ENCODE measurements at places on chromosomes 6 and 20.

- no peak for DNase-seq
These were observed 199.2 kb downstream of the ALDH8A1 start for GRCh38 chr6:134750669-134751068.

- no peak for DNase-seq
These were observed 43.6 kb upstream of the ZBP1 start for GRCh38 chr20:57663681-57664451.

DNA sequence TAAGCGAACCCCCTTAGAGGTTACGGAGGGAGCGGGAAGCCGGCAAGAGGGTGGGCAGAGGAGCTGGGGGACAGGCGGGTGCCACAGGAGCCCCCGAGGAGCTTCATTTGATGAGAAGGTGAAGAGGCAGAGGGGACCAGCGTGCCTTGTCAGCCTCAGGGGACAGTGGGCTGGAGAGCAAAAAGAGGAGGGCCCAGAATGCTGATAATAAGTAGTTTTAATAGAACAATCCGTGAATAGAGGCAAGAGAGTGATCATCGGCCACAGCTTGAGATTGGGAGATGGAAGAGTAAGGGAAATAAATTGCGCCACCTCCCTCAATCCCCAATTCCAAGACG lies 1.3 kb downstream of the COL19A1 start:
- DNase-seq = no peak

- no peak for DNase-seq
These were observed 54.6 kb upstream of the MYO6 start for GRCh38 chr6:75694406-75694805.

GRCh38 chr6:98516206-98516605 lies 318.2 kb upstream of the POU3F2 start:
- DNase-seq = no peak

- no peak for DNase-seq
These were observed 240.5 kb upstream of the MAN1A1 start for GRCh38 chr6:119590066-119590465.

DNA sequence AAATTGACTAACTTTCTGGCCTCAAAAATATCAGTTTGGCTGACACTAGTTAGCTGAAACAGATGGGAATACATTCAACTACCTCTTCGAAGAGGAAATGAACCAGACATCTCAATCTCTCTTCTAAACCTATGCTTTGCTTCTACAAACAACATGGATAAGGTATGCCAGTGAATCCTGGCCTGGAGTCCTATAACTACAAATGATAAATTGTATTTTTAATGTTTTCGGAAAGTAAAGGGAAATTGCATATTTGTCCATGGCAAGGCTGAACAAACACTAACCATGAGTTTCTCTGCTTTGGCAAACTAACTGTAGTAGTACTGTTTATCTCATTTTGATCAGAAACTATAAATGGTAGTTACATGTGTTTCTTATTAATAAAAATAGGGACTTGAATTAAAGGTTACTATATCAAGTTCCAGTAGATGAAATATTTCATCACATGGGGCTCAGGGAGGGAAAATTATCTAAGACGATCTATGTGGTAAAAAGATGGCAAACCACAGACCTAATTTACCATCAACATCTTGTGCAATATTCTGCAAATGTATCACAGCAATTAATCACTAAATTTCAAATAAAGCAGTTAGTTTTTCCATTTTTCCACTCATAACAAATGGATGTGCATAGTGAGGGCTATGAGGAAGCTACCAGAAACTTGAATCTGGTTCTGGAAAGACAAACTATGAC lies 76.8 kb downstream of the COL12A1 start:
- no peak for DNase-seq

- DNase-seq = no peak
These were observed 3.5 kb downstream of the MMP24OS start for GRCh38 chr20:35274172-35275092.

DNA sequence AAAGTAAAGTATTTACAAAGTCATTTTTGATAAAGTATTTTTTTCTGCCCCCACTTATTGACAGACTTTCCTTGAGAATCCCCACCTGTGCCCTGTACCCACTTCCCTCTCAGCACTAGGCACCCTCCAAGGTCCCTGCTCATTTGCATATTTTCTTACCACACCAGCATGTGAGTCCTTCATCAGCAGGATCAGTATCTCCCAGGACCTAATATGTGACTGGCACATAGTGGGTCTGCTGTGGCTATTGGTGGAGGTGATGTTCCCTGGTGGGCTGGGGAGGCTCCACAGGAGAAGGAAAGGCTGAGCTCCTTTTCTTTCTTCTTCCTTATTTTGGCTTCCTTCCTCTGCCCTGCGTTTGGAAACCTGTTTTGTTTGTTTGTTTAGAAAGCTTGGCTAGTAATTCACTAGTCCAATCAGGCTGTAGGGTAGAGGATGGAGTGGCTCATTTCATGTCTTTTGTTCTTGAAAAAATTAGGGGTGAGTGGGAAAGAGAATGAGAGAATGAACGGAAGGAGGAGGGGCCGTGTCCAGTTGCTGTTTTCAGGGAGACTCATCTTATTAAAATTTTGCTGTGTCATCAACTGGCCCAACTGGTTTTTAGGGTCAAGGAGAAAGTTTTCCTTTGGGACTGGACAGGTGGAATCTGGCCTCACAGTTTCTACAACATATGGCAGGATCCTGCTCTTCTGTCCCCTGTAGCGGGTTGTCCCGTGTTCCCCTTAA lies 2.8 kb upstream of the RNF24 start:
- no peak for DNase-seq

DNA sequence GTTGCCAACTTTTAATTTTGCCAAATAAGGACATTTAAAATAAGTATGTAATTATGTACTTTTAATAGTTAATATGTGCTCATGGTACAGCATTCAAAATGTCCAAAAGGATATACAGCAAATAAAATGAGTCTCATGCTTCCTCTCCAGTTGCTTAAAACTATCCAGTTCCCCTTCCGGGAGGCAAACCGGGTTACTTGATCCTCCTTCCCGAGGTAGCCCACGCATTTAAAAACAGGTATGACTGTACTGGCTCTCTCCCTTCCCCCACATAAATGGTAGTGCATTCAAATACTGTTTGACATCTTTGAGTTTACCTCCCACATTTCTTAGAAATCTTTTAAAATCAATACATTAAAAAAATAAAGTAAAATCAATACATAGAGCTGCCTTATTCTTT lies 66.4 kb downstream of the PHF20 start:
- no peak for DNase-seq

GRCh38 chr6:112215488-112216284 lies 38.7 kb downstream of the LAMA4 start:
- no peak for DNase-seq

- DNase-seq = no peak
These were observed 191.8 kb upstream of the RREB1 start for GRCh38 chr6:6915813-6916547.

DNA sequence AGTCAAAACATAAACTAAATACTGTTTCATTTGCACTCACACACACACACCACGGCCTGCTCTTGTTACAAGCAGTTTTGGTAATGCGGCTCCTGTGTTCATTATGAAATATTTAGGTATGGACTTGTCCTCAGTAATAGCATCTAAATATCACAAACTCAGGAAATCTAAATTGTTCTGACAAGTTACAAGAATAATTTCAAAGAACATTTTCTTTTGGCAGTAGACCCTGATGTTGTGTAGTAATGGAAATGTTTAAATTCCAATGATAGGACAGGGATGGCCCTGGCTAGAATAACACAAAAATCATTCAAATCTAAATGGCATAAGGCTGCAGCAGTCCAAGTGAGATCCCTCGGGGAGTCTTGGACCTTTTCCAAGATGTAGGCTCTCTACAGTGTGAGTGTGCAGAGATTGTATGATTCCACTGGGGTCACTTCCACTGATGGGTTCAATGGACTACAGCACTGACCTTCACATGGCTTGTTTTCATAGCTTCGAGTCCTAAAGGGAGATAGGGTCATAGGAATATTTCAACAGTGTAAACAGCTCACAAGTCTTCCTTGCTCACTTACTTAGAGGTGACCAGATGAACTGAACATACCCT lies 210.6 kb upstream of the PLCB4 start:
- no peak for DNase-seq

DNA sequence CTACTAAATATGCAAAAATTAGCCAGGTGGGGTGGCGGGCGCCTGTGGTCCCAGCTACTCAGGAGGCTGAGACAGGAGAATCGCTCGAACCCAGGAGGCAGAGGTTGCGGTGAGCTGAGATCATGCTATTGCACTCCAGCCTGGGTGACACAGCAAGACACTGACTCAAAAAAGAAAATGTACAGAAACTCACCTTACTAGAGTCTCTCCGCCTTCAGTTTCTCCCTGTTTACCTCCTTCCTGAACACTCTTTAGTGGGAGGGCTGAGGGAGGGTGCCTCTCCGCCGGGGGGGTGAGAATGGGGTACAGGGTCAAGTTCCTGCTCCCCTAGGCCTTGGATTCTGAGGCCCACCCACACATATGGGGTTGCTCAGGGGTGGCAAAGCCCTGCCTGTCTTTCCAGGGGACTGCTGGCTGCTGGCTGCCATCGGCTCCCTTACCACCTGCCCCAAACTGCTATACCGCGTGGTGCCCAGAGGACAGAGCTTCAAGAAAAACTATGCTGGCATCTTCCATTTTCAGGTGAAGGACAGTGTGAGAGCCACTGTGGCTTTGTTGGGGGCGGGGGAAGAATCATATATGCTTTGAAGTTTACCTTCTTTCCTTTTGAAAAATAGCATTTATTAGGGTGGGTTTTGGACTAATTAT lies 13.4 kb downstream of the CAPN11 start:
- DNase-seq = no peak

- DNase-seq = no peak
These were observed 545 bp downstream of the FNDC1 start for GRCh38 chr6:159169557-159170332.

DNA sequence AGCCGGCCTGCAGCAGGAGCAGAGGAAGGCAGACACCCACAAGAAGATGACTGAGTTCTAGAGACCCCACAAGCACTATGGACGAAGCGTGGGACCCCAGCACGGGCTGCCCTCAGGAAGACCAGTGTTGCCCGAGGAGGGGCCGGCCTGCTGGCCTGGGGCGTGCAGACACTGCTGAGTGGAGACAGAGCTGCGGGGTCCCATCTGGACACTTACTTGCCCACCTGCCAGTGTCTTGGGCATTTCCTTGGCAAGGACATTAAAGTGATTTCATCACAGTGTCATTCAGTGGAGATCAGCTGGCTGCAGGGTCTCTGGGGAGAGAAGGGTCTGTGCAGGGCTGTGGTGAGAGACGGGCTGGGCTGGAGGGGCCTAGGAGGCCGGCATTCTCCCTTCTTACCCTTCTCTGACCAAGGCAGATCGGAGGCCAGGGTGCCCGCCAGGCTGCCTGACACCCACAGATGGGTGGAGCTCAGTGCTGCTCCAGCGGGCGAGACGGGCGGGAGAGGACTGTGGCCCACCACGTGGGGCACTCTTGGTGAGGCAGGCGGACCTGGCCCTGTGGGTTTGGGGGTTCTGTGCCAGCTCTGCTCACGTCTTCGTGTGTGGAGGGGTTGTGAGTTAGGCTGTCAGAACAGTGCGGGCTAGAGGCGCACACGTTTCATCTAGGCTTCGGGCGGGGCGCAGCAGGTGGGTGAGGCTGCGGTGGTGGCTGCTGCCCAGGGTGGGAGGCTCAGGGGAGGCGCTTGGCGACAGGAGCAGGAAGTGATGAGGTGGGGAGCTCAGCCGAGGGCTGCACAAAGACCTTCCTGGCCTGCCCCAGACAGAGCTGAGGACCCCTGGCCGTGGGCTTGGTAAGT lies at the start of gene LIME1:
LIME1 (plus strand) TSS at position 806 of the 860 bp plus-strand sequence. CDS start 886 bp downstream, outside the sequence.
- DNase-seq = no peak

GRCh38 chr20:3671986-3672546 lies 8.9 kb upstream of the GFRA4 start:
- no peak for DNase-seq

DNA sequence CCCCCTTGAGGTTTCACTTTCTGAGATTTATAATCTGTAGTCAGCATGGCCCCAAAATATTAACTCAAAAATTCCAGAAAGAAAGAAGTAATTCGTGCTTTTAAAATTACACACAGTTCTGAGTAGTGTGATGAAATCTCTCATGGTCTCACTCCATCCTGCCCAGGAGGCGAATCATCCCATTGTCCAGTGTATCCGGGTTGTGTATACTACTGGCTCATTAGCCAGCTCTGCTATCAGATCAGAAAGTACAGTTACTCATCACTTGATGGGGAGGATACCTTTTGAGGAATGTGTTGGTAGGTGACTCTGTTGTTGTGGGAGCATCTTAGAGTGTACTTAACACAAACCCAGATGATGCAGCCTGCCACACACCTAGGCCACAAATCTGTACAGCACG lies 65.2 kb downstream of the CDC5L start:
- no peak for DNase-seq

GRCh38 chr20:41776421-41776820 lies 158.2 kb upstream of the CHD6 start:
- no peak for DNase-seq

DNA sequence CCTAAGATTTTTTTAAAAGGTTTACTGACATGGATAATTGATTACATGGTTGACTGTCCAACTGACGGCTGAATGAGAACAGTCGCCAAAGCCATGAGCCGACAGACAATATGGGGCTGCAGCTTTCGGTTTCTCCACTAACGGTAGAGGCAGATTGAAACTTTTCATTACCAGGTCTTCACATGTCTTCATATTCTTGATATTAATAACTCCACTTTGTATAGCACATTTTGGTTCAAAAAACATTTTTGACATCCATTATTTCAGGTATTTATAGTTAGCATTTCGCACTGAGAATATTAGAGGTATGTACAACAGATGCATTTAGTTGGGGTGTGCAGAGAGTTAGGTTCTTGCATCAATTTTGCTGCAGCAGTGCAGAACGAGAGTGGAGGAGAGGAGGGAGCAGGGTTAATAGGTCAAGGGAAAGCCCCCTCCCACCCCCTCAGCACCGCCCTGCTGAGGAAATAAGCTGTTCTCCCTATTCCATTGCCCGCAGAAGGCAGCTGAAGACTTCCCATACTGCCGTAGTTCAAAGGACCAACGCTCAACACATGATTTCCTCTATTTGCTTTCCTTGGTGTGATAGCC lies 73.6 kb upstream of the ADTRP start:
- no peak for DNase-seq

DNA sequence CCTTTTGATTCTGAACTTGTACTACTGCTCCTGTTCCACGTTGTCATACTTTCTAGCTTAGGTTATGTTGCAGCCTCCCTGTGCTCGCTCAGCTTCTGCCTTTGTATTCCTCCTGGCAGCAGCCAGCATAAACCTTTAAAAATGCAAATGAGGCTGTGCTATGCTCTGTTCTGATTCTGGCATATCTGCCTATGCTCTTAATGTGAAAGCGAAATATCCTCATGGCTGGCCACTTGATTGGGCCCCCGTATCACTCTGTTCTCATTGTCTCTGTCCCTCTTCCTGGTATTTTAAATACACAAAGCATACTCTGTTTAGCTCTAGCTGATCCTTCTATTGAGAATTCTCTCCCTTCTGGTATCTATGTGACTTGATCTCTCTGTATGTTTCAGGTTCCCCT lies 139.0 kb downstream of the JARID2 start:
- DNase-seq = no peak

GRCh38 chr6:33075208-33075567 lies 602 bp upstream of the HLA-DPB1 start:
- no peak for DNase-seq

DNA sequence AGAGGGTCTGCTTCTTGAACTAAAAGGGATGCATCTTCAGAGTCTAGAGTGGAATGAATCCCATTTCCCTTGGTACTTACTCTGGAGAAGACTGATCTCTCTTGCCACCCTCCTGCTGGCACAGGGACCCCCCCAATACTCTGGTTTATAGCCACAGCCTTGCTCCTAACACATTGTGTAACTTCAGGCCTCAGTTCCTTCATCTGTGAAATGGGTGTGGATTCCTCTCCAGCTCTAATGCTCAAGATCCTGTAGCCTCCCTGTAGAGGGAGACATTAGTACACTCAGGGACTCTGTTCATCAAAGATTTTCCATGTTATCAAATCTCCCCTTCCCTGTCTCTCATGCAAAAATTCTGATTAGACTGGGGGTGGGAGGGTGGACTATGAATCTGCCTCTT lies 315.7 kb upstream of the MOCS1 start:
- DNase-seq = no peak

All from cerebellar nuclear complex (tissue), 1 donor.